COR-L47 (cell line): ENCODE measurements at places on chromosomes 3 and 15.
A peak's percentile ranks its signal among the peaks of the same experiment; 100 is the strongest.

DNA sequence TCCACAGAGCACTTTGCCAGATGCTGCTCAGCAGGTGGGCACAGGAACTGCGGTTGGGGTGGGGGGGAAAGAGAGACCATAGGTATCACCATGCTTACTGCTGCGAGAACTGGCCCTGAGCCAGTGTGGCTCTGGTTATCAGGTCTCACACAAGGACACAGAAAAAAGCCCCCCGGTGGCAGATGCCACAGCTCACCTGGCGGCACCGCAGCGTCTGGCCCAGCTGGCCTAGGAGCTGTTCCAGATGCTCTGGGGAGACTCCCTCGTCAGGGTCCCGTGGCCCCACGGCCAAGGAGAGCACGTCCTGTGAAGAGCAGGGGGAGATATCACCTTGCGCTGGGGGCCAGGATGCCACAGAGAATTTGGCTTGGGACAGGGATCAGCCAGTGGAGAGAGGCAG, 10.8 kb downstream of the CDAN1 start:
- DNase-seq = peak; percentile 60

GRCh38 chr3:154970797-154971196, 109.3 kb upstream of the MME start:
- no peak for DNase-seq

DNA sequence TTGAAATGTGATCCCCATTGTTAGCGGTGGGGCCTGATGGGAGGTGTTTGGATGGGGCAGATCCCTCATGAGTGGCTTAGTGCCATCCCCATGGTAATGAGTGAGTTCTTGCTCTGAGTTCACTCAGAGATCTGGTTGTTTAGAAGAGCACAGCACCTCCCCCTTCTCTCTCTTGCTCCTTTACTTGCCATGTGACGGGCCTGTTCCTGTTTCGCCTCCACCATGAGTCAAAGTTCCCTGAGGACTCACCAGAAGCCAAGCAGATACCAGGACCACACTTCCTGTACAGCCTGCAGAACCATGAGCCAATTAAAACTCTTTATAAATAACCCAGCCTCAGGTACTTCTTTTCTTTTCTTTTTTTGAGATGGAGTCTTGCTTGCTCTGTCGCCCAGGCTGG, 46.6 kb downstream of the ANP32A start:
- DNase-seq = no peak

DNA sequence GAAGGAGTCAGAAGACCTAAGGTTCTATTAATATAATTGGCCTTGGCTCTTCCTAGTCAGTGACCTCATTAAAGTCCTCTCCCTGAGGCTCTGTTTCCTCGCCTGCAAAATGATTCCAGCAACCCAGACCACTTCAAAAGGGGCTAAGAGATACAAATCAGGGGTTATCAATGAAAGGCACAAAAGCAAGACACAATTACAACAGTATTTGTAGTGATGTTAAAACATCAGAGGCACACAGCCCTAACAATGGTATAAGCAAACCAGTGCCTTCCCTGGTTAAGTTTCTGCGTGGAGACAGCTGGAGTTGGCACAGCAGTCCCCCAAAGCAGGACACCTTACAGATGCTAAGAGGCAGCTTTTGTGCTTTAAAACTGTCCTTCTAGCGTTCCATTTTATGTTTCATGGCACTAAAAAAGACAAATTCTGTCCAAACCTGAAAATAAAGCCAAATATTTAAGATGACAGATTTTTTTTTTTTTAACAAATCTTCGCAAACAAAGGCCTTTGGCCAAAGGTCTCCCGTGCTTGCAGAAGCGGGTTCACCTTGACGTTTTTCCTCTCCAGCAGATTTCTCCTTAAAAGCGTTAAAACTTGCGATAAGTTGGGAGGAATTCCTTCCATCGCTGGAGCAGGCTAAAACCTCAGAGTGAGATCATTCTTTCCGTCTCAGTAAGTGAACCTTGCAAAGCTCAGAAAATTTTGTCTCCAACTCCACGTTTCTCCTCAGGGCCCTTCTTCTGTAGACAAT, 999 bp downstream of the ZNF280D start:
- DNase-seq = no peak

- no peak for DNase-seq
These were observed 64.8 kb downstream of the ADAM10 start for GRCh38 chr15:58684751-58685150.

- DNase-seq = no peak
These were observed 509.9 kb downstream of the SHQ1 start for GRCh38 chr3:72338082-72338941.

DNA sequence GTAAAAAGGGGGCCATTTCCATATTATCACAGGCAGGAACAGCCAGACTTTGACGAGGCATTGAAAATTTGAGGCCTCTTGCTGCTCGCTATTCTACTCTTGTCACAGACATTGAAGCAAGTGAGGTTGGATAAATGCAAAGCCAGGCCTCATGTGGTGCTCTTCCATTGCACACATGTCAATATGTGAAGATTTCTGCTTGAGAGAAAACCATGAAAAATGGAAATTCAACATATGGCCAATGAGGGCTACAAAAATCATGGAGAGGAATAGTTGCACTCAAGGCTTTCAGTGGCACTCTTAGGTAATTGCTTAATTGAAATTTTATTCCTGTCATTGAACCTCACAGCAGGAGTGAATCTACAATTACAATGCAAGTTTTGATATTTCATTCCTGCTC, 185.6 kb upstream of the MBNL1 start:
- DNase-seq = peak; percentile 47

DNA sequence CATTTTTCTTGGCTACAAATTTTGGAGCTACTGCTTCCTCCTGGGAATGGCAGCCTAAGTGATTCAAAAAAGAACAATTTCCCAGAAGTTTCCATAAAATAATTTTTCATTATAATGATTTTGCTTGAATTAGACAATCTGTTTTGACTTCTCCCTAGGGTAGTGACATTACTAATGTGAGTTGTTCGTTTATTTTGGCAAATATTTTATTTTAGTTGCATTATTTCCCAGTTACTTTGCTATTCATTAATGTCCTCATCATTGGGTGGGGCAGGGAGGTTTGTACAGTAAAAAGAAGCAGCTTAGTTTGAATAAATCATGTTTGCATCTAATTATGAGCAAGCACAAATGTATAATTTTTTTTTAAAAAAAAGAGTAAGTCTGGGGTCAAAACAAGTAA, 686.6 kb downstream of the ROBO2 start:
- DNase-seq = no peak

GRCh38 chr3:42595682-42596081, 4.8 kb upstream of the NKTR start:
- DNase-seq = no peak

GRCh38 chr3:187242435-187242834, 45.1 kb downstream of the RTP1 start:
- DNase-seq = no peak

- no peak for DNase-seq
These were observed 210.8 kb upstream of the MRPL3 start for GRCh38 chr3:131713416-131714123.

- DNase-seq = no peak
These were observed 17.3 kb downstream of the PLS1 start for GRCh38 chr3:142613491-142613890.
